Suprapubic skin (tissue), 4 donors: ENCODE measurements at places on chromosomes 11 and 22. TPM values are rescaled to one million over a fixed set of nuclear protein-coding genes. Genes with fewer than 3 reads are reported as not detected.

DNA sequence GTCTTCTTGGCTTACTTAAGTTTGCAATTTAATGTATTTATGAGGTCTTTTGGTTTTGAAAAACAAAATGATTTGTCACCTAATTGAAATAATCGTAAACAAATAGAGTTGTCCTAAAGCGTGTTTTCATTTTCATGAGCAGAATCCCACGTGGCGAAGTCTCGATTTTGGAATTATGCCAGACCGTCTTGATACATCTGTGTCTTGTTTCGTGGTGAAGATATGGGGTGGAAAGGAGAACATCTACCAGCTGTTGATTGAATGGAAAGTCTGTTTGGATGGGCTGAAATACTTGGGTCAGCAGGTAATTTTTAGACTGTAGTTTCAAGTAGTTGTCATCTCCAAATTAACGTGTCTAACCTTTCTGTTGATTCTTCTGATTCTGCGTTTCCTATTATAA is 64.7 kb downstream of the UVRAG start:
- DNase-seq, result no peak

- no peak for DNase-seq
Observed at GRCh38 chr22:24683691-24684090, 80.7 kb downstream of the GGT1 start.

DNA sequence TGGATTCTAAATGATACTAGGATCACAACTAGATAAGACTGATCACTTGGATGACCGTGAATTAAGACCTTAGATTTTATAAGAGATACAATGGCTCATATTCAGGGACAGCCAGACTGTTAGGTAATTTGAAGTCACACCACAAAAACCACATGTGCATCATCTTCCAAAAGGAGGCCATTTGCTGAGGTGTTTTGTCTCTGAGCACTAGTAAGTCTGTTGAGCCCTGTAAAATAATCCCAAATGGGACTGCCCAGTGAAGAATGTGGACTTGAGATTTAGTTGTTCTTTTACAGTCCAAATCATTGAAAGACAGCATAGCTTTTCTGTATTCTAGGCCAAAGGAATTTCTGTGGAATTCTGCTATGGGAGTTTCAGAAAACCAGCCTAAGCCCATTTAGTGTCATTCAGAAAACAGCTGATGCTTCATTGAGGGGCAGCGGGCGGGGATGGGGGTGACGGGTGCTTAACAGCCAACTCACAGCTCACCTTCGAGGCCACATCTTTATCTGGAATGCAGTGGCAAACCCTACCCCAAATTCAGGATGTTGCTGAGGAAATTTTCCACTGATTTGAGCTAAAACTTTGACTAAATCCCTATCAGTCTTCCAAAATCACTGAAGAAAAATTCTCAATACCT is 80.1 kb upstream of the BIRC3 start:
- DNase-seq, result no peak

DNA sequence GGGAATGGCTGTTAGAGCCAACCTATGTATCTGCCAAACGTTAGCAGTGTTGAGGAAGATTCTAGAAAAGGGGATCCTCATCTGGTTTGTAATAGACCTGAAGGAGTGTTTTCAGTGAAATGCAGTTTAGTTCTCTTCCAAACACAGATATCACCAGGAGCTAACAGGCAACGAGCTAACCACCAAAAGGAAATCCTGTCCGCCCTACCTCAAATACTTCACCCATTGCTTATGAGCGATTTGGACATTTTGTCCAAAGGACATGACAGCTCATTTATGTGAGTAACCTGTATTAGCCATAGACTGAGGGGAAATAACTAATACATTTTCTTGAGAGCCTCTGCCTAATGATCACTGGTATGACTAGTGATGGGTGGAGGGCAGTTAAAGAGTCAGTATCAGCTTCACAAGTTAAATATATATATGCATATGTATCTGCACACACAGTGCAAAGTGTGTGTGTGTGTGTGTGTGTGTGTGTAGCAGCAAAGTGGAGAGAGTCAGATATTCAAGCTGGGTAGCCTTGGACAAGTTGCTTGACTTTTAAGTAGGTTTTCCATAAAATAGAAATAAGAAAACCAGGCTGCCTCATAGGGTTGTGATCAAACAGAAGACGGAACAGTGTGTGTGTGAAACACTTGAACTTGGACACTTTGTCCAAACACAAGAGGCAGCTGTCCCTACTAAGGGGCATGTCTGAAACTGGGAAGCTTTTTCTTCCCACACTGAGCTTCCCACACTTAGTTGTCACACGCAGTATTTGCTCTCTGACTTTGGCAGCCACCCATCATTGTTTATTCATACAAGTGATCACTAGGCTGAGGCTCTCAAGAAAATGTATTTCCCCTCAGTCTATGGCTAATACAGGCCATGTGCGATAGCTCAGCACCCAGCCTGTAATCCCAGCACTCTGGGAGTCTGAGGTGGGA is 940 bp upstream of the C11orf91 start:
- DNase-seq, result no peak

GRCh38 chr11:86678823-86679222 is 6.4 kb upstream of the ME3 start:
- DNase-seq, result no peak

DNA sequence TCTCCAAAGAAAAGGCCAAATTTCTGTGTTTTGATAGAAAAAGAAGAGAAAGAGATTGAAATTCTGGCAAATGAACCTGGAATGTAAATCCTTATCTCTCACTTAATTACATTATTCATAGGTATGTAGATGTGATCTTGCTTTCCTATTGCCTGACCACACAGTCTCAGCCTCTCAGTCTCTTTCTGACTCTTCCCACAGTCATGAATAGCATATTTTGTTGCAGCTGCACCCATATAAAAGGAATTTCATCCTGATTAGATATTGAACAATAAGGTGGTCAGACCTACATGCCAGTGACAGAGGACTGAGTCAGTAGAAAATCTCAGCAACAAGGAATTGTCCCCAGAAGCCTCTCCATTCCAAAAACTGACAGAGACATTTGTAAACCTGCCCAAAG is 62.9 kb upstream of the LRRC4C start:
- no peak for DNase-seq

CHRDL2 gene
- total RNA-seq, result not detected
